ENCODE measurements at places on chromosomes 13 and 19.

- DNase-seq: no peak
These were observed 25.2 kb downstream of the ANKRD27 start for GRCh38 chr19:32649751-32650150.

DNA sequence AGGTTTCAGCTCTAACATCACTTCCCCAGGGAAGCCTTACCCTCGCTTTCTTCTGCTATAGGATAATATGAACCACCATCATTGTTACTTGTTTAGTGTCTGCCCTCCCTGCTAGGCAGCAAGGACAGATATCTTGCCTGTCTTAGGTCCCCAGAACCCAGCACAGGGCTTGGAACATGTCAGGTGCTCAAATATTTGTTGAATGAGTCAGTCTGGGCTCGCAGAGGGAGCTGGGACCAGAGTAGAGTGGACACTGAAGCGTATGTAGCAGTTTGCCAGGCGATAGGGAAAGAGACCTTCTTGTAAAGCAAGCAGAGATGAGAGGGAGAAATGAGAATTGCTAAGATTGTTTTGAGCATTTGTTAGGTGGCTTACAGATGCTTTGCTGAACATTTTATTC lies 11.7 kb downstream of the BCKDHA start:
- no peak for DNase-seq

DNA sequence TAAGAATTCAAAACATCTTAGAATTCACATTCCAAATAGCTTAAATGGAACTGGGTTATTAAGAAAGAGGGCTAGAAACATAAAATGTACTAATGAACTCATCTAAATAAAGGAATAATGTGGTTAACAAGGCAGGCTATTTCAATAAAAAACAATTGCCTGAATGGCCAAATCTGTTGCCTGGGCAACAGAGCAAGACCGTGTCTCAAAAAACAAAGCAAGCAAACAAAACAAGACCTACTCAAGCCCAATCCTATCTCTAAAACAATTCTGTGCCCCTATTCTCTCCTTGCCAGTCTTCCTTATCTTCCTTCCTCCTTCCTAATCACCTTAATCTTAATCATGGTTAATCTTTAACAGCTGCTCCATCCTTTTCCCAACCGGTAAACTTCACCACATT lies 12.1 kb downstream of the IGFL1 start:
- no peak for DNase-seq

GRCh38 chr19:17170538-17171297 lies 44.4 kb upstream of the USE1 start:
- DNase-seq: no peak

GRCh38 chr13:51681037-51681678 lies 96.9 kb downstream of the WDFY2 start:
- no peak for DNase-seq

DNA sequence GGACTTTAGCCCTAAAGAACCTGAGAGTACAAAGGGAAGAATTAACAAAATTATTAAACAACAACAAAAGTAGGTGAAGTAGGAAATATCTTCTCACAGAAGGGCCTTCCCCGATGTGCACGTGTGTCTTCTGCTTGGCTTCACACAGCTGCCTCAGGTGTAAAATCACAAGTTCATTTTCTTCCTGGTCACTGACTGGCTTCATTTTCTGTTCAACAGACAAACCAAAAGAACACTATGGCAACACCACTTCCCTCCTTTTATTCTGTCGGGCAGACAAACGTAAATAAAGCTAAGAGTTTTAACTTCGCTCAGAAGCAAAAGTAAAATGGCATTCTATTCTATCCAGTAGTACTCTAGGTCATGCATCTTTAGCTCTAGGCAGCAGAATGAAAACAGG lies 140.9 kb downstream of the TBC1D4 start:
- no peak for DNase-seq

- no peak for DNase-seq
These were observed 257.6 kb downstream of the TEX29 start for GRCh38 chr13:111577956-111578605.

DNA sequence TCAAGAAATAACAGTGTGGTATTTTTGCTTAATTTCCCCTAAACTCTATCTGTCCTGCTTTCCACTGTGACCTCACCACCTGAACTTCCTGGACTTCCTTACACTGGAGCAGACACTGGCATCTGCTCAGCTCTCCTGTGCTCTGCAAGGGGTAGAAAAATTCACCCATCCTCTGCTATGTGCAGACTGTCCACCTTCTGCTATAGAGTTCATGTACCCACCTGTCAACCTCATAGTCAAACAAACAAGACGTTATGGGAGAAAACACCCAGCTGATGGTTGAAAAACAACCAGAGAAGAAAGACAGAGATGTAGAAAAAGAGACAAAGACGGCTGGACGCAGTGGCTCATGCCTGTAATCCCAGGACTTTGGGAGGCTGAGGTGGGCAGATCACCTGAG lies 12.2 kb downstream of the LAIR1 start:
- DNase-seq: no peak

DNA sequence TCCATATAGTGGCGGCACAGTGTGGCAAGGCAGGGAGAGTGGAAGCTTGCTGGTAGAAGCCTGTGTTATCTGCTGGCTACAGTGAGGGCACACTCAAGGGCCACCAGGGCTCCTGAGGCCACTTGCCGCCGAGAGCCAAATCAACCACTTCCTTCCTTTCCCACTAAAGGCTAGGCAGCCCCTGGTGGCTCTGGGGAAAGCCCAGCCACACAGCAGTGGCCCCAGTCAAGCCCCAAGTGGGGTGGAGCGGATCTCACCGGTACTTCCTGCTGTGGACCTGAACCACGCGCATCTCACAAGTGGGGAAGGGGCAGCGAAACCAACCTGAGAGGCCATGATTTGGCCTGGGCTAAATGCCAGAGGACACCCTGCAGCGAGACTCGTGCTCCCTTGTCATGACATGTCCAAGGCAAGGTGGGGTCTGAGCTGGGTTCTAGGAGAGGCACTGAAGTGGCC lies 21.9 kb upstream of the SLC35E1 start:
- no peak for DNase-seq

- no peak for DNase-seq
These were observed 38.7 kb upstream of the POMP start for GRCh38 chr13:28620011-28620830.

- DNase-seq: no peak
These were observed 43.5 kb downstream of the CCL25 start for GRCh38 chr19:8096071-8096470.

DNA sequence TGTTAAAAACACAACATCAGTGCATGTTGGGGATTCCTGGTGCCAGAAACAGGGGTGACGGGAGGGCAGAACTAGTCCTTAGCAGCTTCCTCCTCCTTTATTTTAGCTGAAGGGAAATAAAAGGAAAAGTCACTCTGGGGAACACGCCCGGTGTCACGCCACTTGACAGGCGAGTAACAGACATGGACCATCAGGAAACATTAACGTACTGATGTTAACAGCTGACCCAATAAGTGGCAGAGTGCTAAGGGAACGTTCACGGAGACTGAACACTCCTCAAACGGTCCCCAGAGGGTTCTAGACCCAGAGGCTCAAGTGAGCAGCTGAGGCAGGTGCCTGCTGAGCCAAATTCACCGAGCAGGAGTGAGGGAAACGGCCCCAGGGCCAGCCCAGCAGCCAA lies 13.9 kb upstream of the EIF3G start:
- no peak for DNase-seq

DNA sequence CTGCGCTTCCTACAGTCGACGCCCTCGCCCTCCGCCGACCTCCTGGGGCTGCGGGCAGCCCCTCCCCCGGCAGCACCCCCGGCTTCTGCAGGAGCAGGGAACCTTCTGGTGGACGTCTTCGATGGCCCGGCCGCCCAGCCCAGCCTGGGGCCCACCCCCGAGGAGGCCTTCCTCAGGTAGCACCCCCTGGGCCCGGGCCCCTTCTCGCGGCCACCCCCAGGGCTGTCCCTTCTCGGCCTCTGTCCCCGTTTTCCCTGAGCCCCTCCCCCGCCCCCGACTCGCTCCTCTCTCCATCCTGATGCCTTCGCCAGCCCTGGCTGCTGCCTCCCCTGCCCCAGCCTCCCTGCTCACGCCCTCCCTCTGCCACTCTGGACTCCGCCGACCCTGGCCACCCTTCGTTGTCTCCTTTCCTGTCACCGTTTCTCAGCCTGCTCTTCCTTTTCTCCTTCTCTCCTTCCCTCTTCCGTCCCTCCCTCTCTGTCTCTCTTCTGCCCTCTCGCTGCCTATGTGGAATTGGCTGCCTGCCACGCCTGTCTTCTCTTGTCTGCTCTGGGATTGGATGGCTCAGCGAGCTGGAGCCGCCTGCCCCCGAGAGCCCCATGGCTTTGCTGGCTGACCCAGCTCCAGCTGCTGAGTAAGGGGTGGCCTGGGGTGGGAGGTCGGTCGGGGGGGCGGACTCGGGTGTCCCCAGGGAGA lies 11.0 kb downstream of the FUZ start:
- no peak for DNase-seq
